Forelimb muscle (tissue), 1 donor: ENCODE measurements at places on chromosomes 11 and 22. TPM values are rescaled to one million over a fixed set of nuclear protein-coding genes. Genes with fewer than 3 reads are reported as not detected.

- no peak for DNase-seq
Observed at GRCh38 chr11:118193910-118194566, 17.6 kb upstream of the SCN2B start.

DNA sequence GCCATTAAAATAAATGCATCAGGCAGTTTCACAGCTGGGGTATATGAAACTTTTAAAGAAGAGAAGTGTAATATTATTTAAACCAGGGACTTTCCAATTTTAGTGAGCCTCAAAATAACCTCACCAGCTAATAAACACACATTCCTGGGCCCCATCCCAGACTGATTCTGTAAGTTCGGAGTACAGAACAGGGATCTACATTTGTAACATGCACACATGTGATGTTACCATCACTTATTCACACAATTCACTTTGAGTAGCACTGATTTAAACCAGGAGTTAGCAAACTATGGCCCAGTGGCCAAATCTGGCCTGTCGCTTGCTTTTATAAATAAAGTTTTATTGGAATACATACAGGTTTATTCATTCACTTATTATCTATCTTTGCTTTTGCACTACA, 62.0 kb downstream of the STK33 start:
- DNase-seq, result no peak

DNA sequence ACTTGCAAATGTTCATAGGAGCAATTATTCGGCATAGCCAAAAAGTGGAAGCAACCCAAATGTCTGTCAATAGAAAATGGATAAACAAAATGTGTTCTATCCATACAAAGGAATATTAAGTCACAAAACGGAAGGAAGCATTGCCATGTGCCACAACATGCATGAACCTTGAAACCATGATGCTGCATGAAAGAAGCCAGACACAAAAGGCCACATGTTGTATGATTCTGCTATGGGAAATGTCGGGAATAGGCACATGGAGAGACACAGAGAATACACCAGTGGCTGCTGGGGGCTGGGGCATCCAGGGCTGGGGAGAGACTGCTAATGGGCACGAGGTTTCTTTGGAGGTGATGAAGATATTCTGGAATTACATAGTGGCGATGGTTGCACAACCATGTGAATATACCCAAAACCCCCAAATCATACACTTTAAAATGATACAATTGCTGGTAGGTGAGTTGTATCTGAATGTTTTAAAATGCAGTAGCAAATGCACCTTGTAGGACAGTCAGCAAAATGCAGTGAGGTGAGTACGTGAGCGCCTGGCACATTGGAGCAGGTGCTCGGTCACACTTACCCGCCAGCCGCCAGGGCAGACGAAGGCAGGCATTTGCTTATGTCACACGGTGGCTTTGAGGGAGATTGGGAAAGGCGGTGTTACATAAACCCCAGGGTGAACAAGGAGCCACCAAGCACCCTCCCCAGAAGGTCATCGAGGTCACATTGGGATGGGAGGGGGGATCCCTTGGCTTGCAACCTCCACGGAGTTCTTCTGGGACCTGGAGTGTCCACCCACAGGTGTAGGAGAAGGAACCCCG, 6.3 kb upstream of the OSM start:
- DNase-seq, result no peak

DNA sequence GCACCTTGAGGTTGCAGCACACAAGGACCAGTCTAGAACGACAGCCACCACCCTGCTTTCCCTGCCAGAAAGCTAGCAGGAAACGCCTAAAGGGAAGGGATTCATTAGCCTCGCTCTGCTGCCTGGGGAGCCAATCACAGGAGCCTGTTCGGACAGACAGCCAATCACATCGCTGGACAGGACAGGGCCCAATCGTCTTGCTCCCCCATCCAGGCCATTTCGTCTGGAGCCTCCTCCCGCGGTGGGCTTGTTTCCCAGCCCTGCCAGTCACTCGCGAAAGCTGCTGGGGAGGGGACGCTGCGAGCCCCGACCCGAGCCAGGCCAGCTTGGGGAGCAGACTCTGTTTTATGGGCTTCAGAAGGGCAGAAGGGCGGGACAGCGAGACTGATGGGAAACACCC, 79.8 kb upstream of the NCAM1 start:
- peak; percentile 50 for DNase-seq

GRCh38 chr11:115421352-115421991, 82.7 kb downstream of the CADM1 start:
- DNase-seq, result no peak

DNA sequence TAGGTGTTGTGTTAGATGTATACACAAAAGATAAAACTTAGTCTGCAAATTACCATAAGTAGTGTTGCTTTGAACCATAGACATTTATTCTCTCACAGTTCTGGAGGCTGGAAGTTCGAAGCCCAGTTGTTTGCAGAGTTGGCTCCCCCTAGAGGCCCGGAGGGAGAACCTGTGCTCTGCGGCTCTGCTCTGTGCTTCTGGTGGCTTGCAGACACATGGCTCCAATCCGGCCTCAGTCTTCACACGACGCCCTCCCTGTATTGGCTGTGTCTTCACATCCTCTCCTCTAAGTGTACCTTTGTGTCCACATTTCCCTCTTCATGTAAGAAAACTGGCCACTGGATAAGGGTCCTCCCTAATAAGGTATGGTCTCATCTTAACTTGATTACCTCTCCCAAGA, 128.4 kb downstream of the OPCML start:
- DNase-seq, result no peak

PRRG4 gene
- 0.11 TPM for polyA plus RNA-seq
